ENCODE measurements at places on chromosomes 3 and 15.

- no peak for DNase-seq
Measured at GRCh38 chr3:129317848-129318247, 39.2 kb downstream of the HMCES start.

DNA sequence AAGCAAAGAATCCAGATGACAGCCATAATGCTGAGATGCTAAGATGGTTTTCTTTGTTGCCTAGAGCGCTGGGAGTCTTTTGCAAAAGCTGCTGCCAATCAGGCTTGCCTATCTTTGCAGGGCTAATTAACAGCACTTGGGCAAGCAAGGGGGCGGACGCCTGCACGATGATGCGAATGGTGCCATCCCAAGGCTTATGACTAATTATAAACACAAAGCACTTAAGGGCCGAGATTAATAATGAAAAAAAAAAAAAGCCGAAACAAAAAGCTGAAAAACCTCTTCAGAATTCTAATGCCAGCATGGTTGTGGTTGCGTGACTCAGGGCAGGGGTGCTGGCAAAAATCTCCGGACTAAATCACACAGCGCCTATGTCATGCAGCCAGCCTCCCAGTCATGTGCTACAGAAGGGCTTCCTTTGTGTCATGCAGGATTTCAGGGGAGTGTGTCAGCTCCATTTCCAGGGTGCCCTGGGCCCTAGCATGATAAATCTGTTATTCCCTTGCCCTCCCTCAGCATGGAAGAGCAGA is 185.0 kb upstream of the ANKRD28 start:
- peak; percentile 22 for DNase-seq

GRCh38 chr3:56914646-56915045 is 112.9 kb upstream of the ARHGEF3 start:
- DNase-seq: no peak

GRCh38 chr3:95797081-95797480 is 1017.3 kb upstream of the EPHA6 start:
- no peak for DNase-seq

GRCh38 chr3:150323770-150324169 is 84.3 kb upstream of the TSC22D2 start:
- DNase-seq: no peak

- no peak for DNase-seq
Measured at GRCh38 chr3:64958199-64958843, 270.5 kb upstream of the ADAMTS9 start.

DNA sequence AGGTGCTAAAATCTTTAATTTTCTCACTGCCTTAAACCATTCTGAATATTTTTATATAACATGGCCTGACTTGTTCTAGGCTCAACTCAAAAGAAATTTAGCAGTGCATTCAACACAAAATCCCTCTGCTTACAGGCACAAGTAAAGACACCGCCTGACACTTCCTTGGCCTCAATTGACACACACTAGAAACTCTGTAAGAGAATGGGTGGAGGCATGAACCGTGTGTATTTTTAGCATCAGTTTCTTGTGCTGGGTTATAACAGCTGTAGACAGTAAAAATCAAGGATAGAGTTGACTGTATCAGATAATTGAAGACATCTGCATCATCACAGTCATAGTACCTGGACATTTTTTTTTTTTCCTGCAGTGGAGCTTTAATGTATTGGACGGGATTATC is 54.3 kb downstream of the SLC9A9 start:
- DNase-seq: no peak

GRCh38 chr3:79367066-79367465 is 400.7 kb downstream of the ROBO1 start:
- DNase-seq: no peak

DNA sequence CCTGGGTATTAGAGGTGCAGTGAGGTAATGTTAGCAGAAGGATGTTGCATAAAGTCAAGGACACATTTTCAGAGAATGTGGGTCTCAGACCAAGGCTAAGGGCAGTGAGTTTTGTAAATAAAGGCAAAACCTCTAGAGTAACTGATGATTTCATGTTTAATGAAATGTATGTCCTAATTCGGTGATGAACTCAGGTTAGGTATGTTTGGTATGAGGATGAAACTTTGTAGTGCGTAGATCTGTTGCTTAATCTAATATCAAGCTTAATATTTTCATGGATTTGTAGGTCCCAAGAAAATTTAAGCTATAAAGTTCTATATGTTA is 3.6 kb downstream of the USP50 start:
- no peak for DNase-seq

- DNase-seq: no peak
Measured at GRCh38 chr3:189260556-189261493, 89.1 kb downstream of the TPRG1 start.

- no peak for DNase-seq
Measured at GRCh38 chr15:44603126-44603525, 60.3 kb downstream of the SPG11 start.

- no peak for DNase-seq
Measured at GRCh38 chr3:100536093-100536492, 43.7 kb downstream of the TMEM45A start.

Data from A673 (cell line).